ENCODE measurements at places on chromosomes 3 and 15. TPM values are rescaled to one million over a fixed set of nuclear protein-coding genes. Genes with fewer than 3 reads are reported as not detected.

ST3GAL6 gene
- polyA plus RNA-seq = 22.8 TPM

DNA sequence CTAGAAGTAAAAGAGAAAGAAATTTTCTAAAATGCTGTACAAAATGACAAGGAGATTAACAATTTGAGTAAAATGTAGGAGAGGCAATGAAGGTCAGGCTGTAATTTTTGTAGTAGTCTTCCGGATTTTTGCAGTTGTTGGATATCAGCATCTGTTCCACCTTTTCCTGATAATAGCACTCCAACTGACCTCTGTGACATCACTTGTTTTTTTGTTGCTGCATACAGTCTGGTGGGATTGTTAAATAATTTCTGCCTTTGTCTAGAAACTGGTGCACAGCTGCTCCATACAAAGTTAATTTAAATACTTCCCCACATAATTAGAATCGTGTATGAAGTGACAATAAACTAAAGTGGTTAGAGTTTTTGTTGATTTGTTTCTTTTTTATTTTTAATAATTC is 731.4 kb downstream of the PLOD2 start:
- DNase-seq = no peak

DNA sequence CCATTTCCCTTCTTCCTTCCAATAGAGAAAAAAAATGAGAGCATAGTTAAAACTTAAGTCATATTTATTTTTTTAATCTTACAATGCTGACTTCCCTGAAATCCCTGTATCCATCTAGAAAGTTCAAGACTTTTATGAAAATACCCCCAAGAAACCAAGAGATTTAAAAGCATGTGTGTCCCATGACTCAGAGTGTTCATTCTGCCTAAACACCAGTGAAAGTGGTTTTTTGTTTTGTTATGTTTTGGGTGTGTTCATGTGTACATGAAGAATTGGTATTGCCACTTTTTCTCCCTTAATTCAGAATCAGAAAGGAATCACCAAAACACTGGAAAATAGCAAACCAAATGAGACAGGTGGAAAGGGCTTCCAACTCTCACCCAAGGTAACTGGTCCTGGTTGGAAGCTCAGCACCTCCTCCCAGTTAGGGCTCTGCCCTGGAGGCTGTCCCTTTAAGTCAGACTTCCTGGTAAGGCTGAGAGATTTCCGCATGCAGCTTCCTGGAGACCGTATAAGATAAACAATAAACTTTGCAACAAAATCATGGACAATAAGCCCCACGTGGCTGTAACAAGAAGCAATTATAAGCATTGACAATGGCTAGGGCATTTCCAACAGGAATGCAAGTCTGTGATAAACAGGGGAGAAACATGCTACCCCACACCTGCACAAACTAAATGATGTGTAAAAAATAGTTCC is 121.9 kb upstream of the ARHGEF3 start:
- peak; percentile 54 for DNase-seq

GRCh38 chr15:69826819-69827175 is 270.9 kb downstream of the TLE3 start:
- no peak for DNase-seq

SI gene
- polyA plus RNA-seq = not detected

RPUSD3 gene
- polyA plus RNA-seq = 51.5 TPM

PLSCR2 gene
- not detected for polyA plus RNA-seq

GRCh38 chr3:186236357-186237020 is 125.5 kb downstream of the DGKG start:
- no peak for DNase-seq

TRIM42 gene
- not detected for polyA plus RNA-seq

DNA sequence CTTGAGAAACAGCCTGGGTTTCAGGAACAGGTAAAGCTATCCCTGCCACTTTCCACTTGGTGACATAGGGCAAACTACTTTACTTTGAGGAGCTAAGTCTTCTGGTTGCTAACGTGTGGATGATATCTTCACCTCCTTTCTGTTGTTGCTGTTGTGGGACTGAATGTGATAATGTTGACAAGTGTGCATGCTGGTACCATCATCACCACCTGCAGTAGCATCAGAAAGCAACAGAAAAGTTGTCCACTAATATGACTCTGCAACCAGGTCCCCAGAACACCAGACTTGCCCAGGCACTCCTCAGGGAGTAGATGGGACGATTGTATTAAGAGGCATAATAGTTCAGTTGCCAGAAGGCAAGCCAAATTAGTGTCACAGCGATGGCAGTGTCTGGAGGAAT is 203.2 kb upstream of the MCTP2 start:
- no peak for DNase-seq

MYNN gene
- polyA plus RNA-seq = 8.7 TPM

- DNase-seq = no peak
Observed at GRCh38 chr3:142943870-142944269, 19.6 kb downstream of the PAQR9 start.

- no peak for DNase-seq
Observed at GRCh38 chr15:100279446-100279845, 62.3 kb downstream of the ADAMTS17 start.

GRCh38 chr15:85403745-85404144 is 23.3 kb downstream of the AKAP13 start:
- no peak for DNase-seq

RBSN gene
- 10.1 TPM for polyA plus RNA-seq

ITGA11 gene
- 0.01 TPM for polyA plus RNA-seq

SCAANT1 gene
- polyA plus RNA-seq = not detected

MED12L gene
- polyA plus RNA-seq = not detected

DNA sequence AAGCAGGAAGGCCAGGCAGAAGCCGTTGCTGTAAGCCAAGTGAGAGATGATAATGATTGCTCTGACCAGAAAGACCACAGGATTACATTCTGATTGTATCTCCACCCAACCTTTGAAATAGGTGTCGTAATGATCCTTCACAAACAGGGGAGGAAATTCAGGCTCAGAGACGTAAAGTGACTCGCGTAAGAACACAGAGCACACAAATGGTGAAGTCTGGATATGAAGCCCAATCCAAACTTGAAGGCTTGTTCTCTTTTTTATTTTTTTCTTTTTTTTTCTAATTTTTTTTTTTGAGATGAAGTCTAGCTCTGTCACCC is 25.3 kb upstream of the PIAS1 start:
- no peak for DNase-seq

PTH1R gene
- not detected for polyA plus RNA-seq

ADAMTS9 gene
- polyA plus RNA-seq = not detected

- no peak for DNase-seq
Observed at GRCh38 chr3:182240474-182240873, 528.7 kb downstream of the SOX2 start.

DNA sequence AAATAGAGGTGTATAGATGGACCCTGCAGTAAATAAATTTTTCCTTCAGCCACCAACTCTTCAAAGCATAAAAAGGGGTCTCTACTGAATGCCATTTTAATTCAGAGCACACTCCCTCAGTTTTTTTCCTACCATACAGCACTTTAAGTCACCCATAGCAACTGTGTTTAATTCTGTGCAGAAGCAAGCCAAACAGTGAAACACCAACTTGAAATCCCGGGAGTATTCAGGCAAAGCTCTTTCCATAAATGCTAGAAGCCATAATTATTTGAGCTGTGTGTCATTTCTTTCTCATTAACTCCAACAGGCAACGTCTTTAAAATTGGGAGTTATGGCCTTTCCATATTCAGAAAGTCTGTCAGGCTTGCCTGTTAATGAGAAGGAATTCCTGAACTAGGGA is 562.1 kb downstream of the GRM7 start:
- no peak for DNase-seq

TRAT1 gene
- polyA plus RNA-seq = not detected

- DNase-seq = no peak
Observed at GRCh38 chr3:61060411-61060861, 190.8 kb downstream of the FHIT start.

DNA sequence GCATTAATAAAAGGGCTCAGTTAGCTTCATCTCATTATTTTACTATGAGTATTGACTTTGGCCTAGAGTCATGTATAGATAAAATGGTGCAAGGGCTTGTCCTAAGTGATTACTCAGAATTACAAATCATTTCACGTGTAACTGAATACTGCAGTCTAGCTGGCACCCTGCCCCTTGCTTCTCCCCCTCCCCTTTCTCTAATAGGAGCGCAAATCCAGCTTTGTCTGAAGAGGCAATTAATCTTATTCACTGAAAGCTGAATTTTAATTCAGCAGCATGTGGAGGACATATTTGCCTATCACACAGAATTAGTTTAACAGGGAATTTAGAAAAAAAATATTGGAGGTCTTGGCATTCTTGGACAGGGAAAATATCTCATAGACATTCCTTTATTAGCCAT is 412.1 kb upstream of the DPH6 start:
- DNase-seq = no peak

UACA gene
- 3.1 TPM for polyA plus RNA-seq

- DNase-seq = no peak
Observed at GRCh38 chr3:76969996-76970615, 69.8 kb upstream of the ROBO2 start.

GRCh38 chr3:112642912-112643506 is 2.1 kb upstream of the CCDC80 start:
- DNase-seq = peak; percentile 77

DNA sequence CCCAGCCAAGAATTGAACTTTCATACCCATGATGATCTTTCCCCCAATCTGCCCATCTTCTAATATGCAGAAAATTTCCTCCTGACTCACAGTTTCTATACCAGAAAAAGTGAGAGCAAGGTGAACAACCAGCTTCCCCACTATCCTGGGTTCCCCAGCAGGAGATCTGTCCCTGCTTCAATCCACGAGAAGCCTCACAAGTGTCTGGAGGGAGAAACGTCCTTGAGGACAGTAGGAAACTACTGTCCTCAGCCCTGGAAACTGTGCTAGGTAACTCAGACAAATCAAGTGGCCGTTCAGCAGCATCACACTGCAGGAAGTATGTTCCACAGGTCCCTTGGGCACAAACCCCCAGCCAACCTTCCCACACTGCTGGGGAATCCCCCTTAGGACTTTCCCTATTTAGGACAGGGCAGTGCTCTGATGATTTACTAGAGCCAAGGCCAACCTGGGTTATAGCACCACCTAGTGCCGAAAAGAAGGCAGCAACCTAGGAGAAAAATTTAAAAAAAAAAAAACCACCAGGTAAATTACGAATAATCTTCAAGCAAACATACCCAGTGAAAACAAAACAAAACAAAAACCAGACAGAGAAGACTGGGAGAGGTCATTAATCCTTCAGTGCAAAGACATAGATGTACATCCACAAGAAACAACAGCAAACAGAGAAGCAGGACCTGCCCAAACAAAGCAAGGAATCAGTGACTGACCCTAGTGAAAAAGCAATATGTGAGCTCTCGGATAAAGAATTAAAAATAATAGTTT is 36.0 kb downstream of the MORC1 start:
- peak; percentile 39 for DNase-seq
